ENCODE measurements at places on chromosomes 3 and 15. TPM values are rescaled to one million over a fixed set of nuclear protein-coding genes. Genes with fewer than 3 reads are reported as not detected.

The ANKUB1 gene
- 3.5 TPM for total RNA-seq

The RASGRF1 gene
- 71.2 TPM for total RNA-seq

The TLR9 gene
- 1.1 TPM for total RNA-seq

The GP9 gene
- total RNA-seq = 0.40 TPM

The PEX11A gene
- total RNA-seq = 5.6 TPM

The TP63 gene
- 3.1 TPM for total RNA-seq

The FOXB1 gene
- not detected for total RNA-seq

The TM4SF4 gene
- total RNA-seq = 1.9 TPM

The PEX5L gene
- total RNA-seq = 0.15 TPM

The SNRPN gene
- total RNA-seq = 69.0 TPM

The ARGFX gene
- not detected for total RNA-seq

The MYRIP gene
- 0.71 TPM for total RNA-seq

The RTP3 gene
- not detected for total RNA-seq

Measured in lung (tissue), 17 donors.